Suprapubic skin (tissue), 4 donors: ENCODE measurements at places on chromosomes 3 and 15. TPM values are rescaled to one million over a fixed set of nuclear protein-coding genes. Genes with fewer than 3 reads are reported as not detected.

GRCh38 chr15:75230016-75230343, 28.2 kb upstream of the GOLGA6C start:
- no peak for DNase-seq
- no peak overlapping the region for H3K4me3 ChIP-seq
- no peaks in the 10 kb centered on the region for H3K4me1 ChIP-seq
- H3K36me3 ChIP-seq, result no peaks in the 10 kb centered on the region
- H3K27me3 ChIP-seq, result peaks cover 30% of the 10 kb centered on the region
- H3K27ac ChIP-seq, result no peak overlapping the region

DNA sequence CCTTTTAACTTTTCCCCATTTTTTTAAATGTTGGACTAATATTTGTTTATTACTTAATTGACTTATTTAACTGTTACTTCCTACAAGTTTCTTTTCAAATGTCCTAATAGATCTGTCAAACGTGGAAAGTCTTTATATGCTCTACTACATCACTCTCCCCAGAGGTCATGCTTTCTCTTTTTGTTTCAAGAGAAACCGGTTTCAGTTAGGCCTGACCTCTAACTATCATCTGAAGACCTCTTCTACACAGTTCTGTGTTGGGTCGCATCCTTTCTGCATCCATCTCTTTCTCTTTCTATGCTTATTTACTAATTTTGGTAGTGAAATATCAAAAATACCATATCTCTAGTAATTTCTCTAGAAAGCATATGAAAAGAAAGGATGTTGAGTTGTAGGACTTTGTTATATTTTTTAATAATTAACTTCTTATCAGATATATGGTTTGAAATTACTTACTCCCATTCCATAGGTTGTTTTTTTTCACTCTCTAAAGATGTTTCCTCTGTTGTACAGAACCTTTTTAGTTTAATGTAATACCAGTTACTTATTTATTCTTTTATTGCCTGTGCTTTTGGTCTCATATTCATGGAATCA, 781.2 kb upstream of the ARPP21 start:
- H3K27me3 ChIP-seq, result no peaks in the 10 kb centered on the region
- H3K36me3 ChIP-seq, result no peaks in the 10 kb centered on the region
- no peaks in the 10 kb centered on the region for H3K4me1 ChIP-seq
- no peak overlapping the region for H3K27ac ChIP-seq

GRCh38 chr3:128449111-128449638, 17.5 kb downstream of the DNAJB8 start:
- no peak overlapping the region for H3K4me3 ChIP-seq
- H3K27me3 ChIP-seq, result peaks cover 17% of the 10 kb centered on the region
- no peaks in the 10 kb centered on the region for H3K36me3 ChIP-seq
- no peak overlapping the region for H3K27ac ChIP-seq
- H3K4me1 ChIP-seq, result no peaks in the 10 kb centered on the region
- no peak for DNase-seq

- no peak overlapping the region for H3K27ac ChIP-seq
- no peaks in the 10 kb centered on the region for H3K4me1 ChIP-seq
- DNase-seq, result no peak
- no peaks in the 10 kb centered on the region for H3K36me3 ChIP-seq
- no peak overlapping the region for H3K4me3 ChIP-seq
Observed at GRCh38 chr3:55875113-55875512, 388.0 kb upstream of the WNT5A start.

- no peaks in the 10 kb centered on the region for H3K4me1 ChIP-seq
- H3K4me3 ChIP-seq, result no peak overlapping the region
- H3K36me3 ChIP-seq, result no peaks in the 10 kb centered on the region
- H3K27ac ChIP-seq, result no peak overlapping the region
- no peak for DNase-seq
Observed at GRCh38 chr3:63707731-63708130, 55.3 kb downstream of the SNTN start.

- peaks cover 3% of the 10 kb centered on the region for H3K4me1 ChIP-seq
- H3K27me3 ChIP-seq, result no peaks in the 10 kb centered on the region
- DNase-seq, result no peak
- peaks cover 77% of the 10 kb centered on the region for H3K36me3 ChIP-seq
Observed at GRCh38 chr15:64681424-64682024, 93.9 kb downstream of the RBPMS2 start.

DNA sequence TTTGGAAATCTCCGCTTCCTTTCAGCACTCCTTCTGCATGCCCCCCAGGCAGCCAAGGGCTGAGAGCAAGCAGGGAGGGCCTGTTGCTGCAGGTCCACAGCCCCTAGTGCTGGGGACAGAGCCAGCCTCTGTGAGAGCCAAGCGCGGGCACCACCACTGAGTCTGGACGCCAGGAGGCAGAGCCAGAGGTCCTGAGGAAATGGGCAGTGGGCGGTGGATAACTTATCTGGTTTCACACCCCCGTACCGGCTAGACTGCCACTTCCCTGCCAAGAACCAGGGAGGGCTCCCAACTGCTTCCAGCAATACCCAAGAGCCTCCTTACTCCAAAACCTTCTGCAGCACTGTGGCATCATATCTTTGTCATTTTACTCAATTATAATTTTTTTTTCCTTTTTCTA, 141.6 kb upstream of the IGF1R start:
- no peak overlapping the region for H3K4me3 ChIP-seq
- H3K36me3 ChIP-seq, result no peaks in the 10 kb centered on the region
- peaks cover 20% of the 10 kb centered on the region for H3K4me1 ChIP-seq
- peaks cover 6% of the 10 kb centered on the region for H3K27me3 ChIP-seq
- DNase-seq, result no peak

- H3K27me3 ChIP-seq, result no peaks in the 10 kb centered on the region
- H3K36me3 ChIP-seq, result peaks cover 62% of the 10 kb centered on the region
- no peak overlapping the region for H3K4me3 ChIP-seq
- peak overlapping the region; percentile 42 for H3K27ac ChIP-seq
- H3K4me1 ChIP-seq, result peaks cover 92% of the 10 kb centered on the region
Observed at GRCh38 chr3:134369231-134369741, 5.0 kb downstream of the AMOTL2 start.

DNA sequence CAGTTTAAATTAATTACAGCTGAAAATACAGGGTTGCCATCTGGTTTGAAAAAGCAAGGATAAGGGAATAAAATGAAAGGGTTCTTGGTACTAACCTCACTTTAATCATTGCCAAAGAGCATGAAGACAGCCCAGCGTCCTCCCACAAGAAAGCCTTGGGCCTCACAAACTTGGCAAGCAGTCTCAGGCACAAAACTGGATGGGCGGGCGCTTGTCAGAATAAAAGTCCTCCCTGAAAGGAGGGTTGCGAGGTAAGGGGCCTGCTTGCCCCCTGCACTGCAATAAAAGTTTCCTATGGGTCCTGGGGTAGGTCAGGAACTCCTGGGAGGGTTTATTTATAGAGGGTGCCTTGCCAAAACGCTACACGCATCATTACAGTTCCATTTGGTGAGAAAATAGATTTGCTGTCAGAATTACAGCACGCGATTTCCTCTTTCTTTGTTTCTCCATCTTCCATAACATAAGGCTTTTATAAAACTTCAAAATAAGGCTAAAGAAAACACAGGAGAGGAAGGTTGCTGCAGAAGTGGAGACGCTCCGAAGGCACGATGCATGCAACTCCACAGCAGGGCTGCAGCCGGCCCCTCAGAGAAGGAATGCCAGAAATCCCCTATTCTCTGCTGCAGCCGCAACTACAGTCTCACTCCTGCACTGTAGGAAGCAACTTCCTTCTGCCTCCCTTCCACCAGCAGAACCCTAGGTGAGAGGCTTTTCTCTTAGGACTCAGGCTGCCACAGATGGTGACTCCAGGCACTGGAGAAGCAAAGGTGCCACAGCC, 61.3 kb downstream of the VGLL4 start:
- peak overlapping the region; percentile 71 for H3K27ac ChIP-seq
- peak overlapping the region; percentile 35 for H3K4me3 ChIP-seq
- H3K36me3 ChIP-seq, result no peaks in the 10 kb centered on the region
- DNase-seq, result no peak
- H3K4me1 ChIP-seq, result peaks cover 71% of the 10 kb centered on the region

- no peaks in the 10 kb centered on the region for H3K36me3 ChIP-seq
- no peak overlapping the region for H3K27ac ChIP-seq
- no peaks in the 10 kb centered on the region for H3K27me3 ChIP-seq
Observed at GRCh38 chr3:23372285-23372684, 169.2 kb downstream of the UBE2E2 start.

DNA sequence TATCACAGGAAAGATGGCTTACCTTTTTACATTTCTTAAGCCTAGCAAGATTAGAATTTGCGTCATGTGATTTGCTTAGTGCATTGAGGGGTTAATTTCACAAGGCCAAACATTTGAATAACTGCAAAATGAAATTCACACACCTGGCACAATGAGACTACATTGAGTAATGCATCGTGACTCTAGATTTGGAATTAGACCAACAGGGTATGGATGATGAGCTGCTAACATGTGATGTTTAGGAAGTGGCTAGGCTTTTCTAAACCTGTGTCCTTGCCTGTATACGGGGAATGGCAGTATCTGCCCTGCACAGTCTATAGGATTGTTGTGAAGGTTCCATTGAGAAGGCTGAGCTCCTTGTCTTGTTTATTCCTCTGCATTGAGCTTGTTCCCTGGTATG, 160.1 kb downstream of the MFSD1 start:
- no peaks in the 10 kb centered on the region for H3K27me3 ChIP-seq
- H3K4me1 ChIP-seq, result no peaks in the 10 kb centered on the region
- no peak overlapping the region for H3K27ac ChIP-seq
- no peak overlapping the region for H3K4me3 ChIP-seq

DNA sequence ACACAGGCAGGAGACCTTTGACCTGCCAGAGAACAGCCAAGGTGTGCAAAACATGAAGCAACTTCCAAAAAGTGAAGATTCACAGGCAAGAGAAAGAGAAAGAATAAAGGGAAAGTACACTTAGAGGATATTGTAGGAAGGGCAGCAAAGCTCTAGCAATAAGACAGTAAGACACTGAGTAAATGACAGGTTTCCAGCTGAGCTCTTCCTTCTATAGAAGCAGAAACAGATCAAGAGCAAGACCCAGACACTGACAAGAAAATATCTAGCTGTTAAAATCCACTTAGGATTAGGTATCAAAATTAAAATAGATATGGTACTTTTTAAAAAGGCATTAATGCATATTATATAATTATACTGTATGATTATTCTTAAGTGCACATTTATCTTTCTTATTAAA, 333.4 kb downstream of the RAP2B start:
- DNase-seq, result no peak
- H3K27me3 ChIP-seq, result no peaks in the 10 kb centered on the region
- H3K27ac ChIP-seq, result no peak overlapping the region
- H3K36me3 ChIP-seq, result no peaks in the 10 kb centered on the region
- no peaks in the 10 kb centered on the region for H3K4me1 ChIP-seq
- no peak overlapping the region for H3K4me3 ChIP-seq

DNA sequence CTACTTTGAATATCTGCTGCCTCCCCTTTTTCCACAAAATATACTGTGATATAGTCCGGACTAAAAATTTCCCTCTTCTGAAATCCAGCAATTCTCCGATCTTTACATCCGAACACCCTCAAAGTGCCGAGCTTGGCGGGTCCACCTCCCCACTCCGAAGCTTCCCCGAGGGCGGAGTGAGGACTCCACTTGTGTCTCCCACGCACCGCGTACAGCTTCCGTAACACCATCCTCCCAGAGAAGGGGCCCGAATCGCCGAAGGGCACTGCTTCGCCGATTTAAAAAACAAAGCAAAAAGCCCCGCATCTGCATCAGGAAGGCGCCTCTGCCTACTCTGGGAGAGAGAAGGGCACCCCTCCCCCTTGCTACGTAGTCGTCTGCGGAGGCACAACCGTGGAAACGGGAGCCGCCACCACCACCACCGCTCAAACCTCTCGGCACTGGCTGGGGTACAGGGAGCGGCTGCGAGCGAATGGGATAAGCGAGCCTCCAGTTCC, 551 bp downstream of the NCBP2 start:
- peaks cover 30% of the 10 kb centered on the region for H3K4me1 ChIP-seq
- H3K27ac ChIP-seq, result peak overlapping the region; percentile 98
- DNase-seq, result peak; percentile 83
- H3K27me3 ChIP-seq, result no peaks in the 10 kb centered on the region

DNA sequence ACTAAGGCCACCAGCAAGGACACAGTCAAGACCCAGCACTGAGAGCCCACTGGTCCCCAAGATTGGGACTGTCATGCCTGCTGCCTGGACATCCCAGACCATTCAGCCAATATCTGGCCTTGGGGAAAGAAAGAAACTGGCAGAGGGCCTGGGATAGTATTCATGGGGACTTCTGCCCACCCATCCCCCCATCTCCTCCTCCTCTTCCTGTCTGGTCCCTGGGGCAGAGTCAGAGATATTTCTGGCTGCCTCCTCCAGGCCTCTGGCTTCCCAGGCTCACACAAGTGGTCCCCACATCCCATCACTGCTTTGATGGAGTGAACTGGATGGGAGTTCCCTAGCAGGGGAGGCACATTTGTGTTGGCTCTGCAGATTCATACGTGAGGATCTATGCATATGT, 4.2 kb upstream of the RASL12 start:
- H3K27me3 ChIP-seq, result peaks cover 19% of the 10 kb centered on the region
- H3K27ac ChIP-seq, result peak overlapping the region; percentile 7
- H3K4me1 ChIP-seq, result peaks cover 31% of the 10 kb centered on the region
- no peaks in the 10 kb centered on the region for H3K36me3 ChIP-seq

GRCh38 chr15:86205096-86205495, 125.4 kb downstream of the AGBL1 start:
- H3K27me3 ChIP-seq, result no peaks in the 10 kb centered on the region
- H3K4me1 ChIP-seq, result no peaks in the 10 kb centered on the region
- H3K27ac ChIP-seq, result no peak overlapping the region
- no peaks in the 10 kb centered on the region for H3K36me3 ChIP-seq
- no peak overlapping the region for H3K4me3 ChIP-seq

DNA sequence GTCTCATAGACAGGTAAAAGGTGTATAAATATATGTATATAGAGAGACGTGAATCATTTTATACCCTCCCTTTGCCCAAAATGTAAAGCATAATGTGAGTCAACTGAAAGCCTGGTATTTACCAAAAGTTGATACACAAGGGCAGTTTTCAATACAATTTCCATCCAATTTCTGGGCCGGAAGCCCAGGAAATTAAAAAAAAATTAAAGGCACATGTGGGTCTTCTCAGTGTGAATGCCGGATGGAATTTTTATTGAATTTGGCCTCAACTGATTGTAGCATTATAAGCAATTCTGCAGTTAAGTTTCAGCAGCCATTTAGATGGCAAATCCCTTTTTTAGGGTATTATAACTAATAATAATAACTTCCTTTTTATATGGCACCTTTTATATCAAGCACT, 3.3 kb upstream of the CNTN3 start:
- H3K4me1 ChIP-seq, result peaks cover 3% of the 10 kb centered on the region
- H3K36me3 ChIP-seq, result no peaks in the 10 kb centered on the region
- H3K27me3 ChIP-seq, result peaks cover 14% of the 10 kb centered on the region
- no peak overlapping the region for H3K27ac ChIP-seq

GRCh38 chr3:149490260-149490971, 15.9 kb downstream of the TM4SF4 start:
- no peak overlapping the region for H3K27ac ChIP-seq
- peaks cover 3% of the 10 kb centered on the region for H3K4me1 ChIP-seq
- no peak overlapping the region for H3K4me3 ChIP-seq
- no peak for DNase-seq

Gene SST
- total RNA-seq, result not detected

Gene STAB1
- 21.1 TPM for total RNA-seq

Gene ATRIP
- total RNA-seq, result 12.7 TPM

Gene STOML1
- 9.7 TPM for total RNA-seq

Gene LMAN1L
- total RNA-seq, result not detected

Gene MYL3
- total RNA-seq, result not detected

Gene BCL2A1
- total RNA-seq, result 0.64 TPM

Gene CLEC3B
- 42.3 TPM for total RNA-seq

Gene B3GALNT1
- 8.1 TPM for total RNA-seq

Gene NR1I2
- total RNA-seq, result not detected

Gene CAND2
- total RNA-seq, result 1.4 TPM

Gene C3orf62
- 8.4 TPM for total RNA-seq

Gene CRTC3
- 23.6 TPM for total RNA-seq

Gene FOXL2
- not detected for total RNA-seq
